ENCODE measurements at places on chromosomes 2 and 18. TPM values are rescaled to one million over a fixed set of nuclear protein-coding genes. Genes with fewer than 3 reads are reported as not detected.

Gene PKDCC
- 359 TPM for polyA plus RNA-seq

Gene RSAD2
- 3.1 TPM for polyA plus RNA-seq

Gene GATA6
- 10.3 TPM for polyA plus RNA-seq

Gene AKAIN1
- not detected for polyA plus RNA-seq

Gene KLHL41
- 0.88 TPM for polyA plus RNA-seq

Gene PMAIP1
- polyA plus RNA-seq: 3.4 TPM

Gene TCF23
- 0.59 TPM for polyA plus RNA-seq

Gene POTEC
- not detected for polyA plus RNA-seq

Gene PIK3C3
- 74.9 TPM for polyA plus RNA-seq

Gene OSR1
- 7.1 TPM for polyA plus RNA-seq

Gene HOXD8
- 239 TPM for polyA plus RNA-seq

Gene ADD2
- 5.5 TPM for polyA plus RNA-seq

Gene PIEZO2
- polyA plus RNA-seq: 23.5 TPM

Gene FN1
- polyA plus RNA-seq: 481 TPM

Gene PDE11A
- polyA plus RNA-seq: 6.8 TPM

Gene CRACDL
- 3.1 TPM for polyA plus RNA-seq

Gene OTOS
- polyA plus RNA-seq: 0.31 TPM

Gene ALK
- 0.11 TPM for polyA plus RNA-seq

Gene AMER3
- not detected for polyA plus RNA-seq

Gene MC4R
- 0.17 TPM for polyA plus RNA-seq

Gene SFXN5
- polyA plus RNA-seq: 25.9 TPM

Gene ZEB2
- polyA plus RNA-seq: 113 TPM

Gene VPS4B
- 64.9 TPM for polyA plus RNA-seq

Gene NT5C1B
- polyA plus RNA-seq: 0.88 TPM

Gene CIDEA
- not detected for polyA plus RNA-seq

Gene FAM210A
- 21.2 TPM for polyA plus RNA-seq

Gene CYTIP
- 1.8 TPM for polyA plus RNA-seq

Gene HS6ST1
- polyA plus RNA-seq: 86.5 TPM

Gene MBD1
- 64.7 TPM for polyA plus RNA-seq

Gene ANKRD23
- 3.9 TPM for polyA plus RNA-seq

Gene RMDN2
- 9.4 TPM for polyA plus RNA-seq

Gene NCKAP1
- polyA plus RNA-seq: 144 TPM

Gene LIMS2
- polyA plus RNA-seq: 20.3 TPM

Gene VWA3B
- polyA plus RNA-seq: 0.36 TPM

Gene ASXL3
- polyA plus RNA-seq: 5.5 TPM

Gene UGT1A6
- polyA plus RNA-seq: 5.3 TPM

Gene RFTN2
- 18.8 TPM for polyA plus RNA-seq

Gene CFAP65
- 0.24 TPM for polyA plus RNA-seq

Gene DOCK10
- 8.7 TPM for polyA plus RNA-seq

Gene GALNT14
- polyA plus RNA-seq: 48.1 TPM

Gene LOXL3
- polyA plus RNA-seq: 10.6 TPM

Gene SCN3A
- 0.48 TPM for polyA plus RNA-seq

Gene FTCDNL1
- 1.1 TPM for polyA plus RNA-seq

Gene MYL12B
- polyA plus RNA-seq: 674 TPM

Gene CCDC141
- 0.14 TPM for polyA plus RNA-seq

Gene GPR39
- polyA plus RNA-seq: 4.2 TPM

All from right renal pelvis (tissue), 4 donors.